Brain (organoid and tissue), 16 donors: ENCODE measurements at places on chromosomes 4 and X.

- DNase-seq = no peak
These were observed 35.1 kb upstream of the CYP2U1 start for GRCh38 chr4:107896158-107896645.

DNA sequence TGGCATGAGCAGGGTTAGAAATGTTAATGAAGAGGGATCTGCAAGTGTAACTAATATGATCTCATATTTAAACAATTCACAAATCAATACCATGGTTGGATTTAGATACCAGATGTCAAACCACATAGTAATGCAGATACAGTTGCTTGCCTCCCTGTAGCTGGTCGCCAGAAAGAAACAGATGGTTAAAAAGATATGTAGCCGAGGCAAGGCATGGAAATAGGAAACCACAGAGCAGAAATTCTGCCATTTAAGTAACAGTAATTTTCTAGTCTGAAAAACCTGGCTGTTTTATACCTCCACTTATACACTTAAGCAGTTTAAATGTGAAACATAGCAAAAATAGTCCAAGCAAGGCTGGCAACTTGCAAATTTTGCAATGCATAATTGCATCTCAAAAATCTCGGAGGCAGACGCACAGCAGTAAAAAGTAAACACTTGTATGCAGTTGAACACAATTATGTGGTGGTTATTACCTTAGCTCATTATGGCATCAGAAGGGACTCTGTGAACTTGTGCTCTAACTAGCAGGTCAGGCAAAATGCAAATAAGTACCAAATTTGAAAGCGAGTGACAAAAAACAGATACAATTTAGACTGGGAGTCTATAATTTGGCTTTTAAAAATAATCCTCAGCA lies 126.8 kb downstream of the NAA11 start:
- DNase-seq = peak; percentile 61

DNA sequence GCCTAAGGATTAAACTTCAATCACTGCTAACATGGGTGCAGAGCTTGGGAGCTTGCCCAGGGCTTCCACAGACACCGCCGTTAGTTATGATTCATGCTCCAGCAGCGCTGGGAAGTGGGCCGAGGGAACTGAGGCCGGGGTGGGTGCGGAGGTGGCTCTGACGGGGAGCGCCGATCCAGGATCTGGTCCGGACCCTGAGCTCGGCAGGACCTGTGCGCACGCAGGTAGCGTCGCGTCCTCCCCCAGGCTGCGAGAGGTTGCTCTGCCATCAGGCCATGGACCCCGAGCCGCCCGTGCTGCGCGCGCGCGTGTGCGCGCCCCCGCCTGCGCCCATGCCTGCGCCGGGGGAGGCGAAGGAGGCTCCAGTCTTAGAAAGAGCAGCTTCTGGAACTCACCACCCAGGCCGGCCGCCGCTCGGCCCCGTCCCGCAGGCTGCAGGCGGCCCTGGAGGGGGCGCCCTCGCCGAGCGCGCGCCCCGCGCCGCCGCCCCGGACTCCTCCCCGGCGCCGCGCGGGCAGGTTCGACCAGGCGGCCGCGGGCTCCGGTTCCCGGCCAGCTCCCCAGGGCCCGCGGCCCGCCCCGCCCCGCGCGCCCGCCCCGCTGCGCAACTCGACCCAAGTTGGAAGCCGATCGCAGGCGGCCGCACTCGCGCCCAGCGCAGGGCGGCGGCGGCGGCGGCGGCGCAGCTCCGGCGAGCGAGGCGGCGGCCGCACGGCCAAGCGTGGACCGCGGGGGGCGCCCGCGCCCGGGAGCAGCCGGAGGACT lies 732 bp upstream of the ADRA2C start:
- DNase-seq = peak; percentile 57

DNA sequence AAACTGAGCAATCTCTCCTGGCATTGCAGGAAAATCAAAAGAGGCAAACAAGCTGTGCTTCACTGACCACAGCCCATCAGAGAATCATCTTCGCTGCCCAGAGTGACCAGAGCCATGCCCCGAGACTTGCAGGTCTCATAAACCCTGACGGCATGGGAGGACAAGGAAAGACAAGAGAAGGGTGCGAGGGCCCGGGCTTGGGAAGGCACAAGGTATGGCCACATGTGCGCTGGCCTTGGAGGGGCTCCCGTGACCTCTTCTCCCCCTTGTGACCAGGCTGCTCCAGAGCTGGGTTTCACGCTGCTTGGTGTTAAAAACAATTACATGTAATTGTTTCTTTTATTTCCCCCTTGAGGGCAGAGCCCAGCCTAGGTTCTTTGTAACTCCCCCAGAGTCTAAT lies 20.8 kb downstream of the DCTD start:
- no peak for DNase-seq

- DNase-seq = peak; percentile 95
These were observed 95.2 kb downstream of the GPAT3 start for GRCh38 chr4:83631066-83631465.

DNA sequence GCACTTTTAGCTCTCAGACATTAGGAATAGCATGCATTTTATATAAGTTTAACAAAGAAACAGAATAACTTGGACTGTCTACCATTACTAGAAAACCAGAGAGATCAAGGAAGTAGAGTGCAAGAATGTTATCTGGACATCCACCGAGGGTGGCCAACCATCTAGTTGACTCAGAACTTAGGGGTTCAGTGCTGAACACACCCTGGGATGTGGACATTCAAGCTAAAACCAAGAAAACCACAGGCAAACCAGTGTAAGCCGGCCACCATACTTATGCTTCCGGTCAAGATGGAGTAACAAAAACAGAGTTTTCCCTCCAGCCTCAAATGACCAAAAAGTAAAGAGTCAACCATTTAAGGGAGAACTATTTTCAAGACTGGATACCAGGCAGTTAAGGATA lies 181.4 kb upstream of the MXRA5 start:
- DNase-seq = no peak

- DNase-seq = peak; percentile 38
These were observed 381.1 kb upstream of the MAD2L1 start for GRCh38 chr4:120447774-120448173.
